ENCODE measurements at places on chromosomes 6 and 20.

DNA sequence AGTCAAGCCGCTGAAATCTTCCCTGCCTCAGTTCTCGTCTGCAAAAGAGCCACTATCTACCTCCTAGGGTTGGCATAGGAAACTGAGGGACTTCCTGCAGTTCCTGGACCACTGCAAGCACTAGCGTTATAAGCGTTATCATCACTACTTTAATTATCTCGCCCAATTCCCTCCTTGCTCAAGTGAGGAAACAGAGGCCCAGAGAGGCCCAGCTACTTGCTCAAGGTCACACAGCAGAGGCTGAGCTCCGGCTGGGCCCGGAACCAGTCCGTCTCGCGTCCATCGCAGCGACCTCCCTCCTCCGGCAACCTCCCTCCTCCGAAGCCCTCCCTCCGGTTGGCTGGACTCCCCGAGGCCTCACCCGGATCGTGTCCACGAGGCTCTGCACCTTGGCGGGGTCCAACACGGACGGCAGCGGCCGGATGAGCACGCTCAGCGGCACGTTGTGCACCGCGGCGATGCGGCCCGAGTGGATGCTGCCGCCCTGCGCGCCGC is 338 bp downstream of the SRXN1 start:
- no peak for DNase-seq

- DNase-seq = no peak
Observed at GRCh38 chr20:15257569-15257870, 920.1 kb upstream of the FLRT3 start.

DNA sequence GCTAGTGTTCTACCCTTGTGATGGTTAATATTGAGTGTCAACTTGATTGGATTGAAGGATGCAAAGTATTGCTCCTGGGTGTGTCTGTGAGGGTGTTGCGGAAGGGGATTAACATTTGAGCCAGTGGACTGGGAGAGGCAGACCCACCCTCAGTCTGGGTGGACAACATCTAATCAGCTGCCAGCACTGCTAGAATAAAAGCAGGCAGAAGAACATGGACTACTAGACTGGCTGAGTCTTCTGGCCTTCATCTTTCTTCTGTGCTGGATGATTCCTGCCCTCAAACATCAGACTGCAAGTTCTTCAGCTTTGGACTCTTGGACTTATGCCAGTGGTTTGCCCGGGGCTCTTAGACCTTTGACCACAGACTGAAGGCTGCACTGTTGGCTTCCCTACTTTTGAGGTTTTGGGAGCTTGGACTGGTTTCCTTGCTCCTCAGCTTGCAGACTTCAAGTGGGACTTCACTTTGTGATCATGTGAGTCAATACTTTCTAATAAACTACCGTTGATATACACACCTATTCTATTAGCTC is 50.1 kb downstream of the SDHAF4 start:
- no peak for DNase-seq

DNA sequence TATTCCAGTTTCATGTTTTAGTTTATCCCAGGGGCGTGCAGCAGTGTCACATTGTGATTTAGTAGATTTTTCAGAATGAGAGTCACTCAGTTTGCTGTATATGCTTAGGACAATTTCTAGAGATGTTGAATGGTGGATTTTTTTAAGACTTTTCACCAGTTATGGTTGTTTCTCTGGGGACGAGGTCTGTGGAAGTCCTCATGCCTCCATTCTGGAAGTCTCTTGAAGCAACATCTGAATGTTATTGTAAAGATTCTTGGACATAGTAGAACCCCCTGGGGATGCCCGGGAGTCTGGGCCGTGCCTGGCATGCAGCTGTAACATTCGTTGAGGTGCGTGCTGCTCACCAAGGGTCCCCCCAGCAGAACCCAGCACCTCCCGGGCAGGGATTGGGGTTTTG is 341.5 kb downstream of the CDH4 start:
- no peak for DNase-seq

DNA sequence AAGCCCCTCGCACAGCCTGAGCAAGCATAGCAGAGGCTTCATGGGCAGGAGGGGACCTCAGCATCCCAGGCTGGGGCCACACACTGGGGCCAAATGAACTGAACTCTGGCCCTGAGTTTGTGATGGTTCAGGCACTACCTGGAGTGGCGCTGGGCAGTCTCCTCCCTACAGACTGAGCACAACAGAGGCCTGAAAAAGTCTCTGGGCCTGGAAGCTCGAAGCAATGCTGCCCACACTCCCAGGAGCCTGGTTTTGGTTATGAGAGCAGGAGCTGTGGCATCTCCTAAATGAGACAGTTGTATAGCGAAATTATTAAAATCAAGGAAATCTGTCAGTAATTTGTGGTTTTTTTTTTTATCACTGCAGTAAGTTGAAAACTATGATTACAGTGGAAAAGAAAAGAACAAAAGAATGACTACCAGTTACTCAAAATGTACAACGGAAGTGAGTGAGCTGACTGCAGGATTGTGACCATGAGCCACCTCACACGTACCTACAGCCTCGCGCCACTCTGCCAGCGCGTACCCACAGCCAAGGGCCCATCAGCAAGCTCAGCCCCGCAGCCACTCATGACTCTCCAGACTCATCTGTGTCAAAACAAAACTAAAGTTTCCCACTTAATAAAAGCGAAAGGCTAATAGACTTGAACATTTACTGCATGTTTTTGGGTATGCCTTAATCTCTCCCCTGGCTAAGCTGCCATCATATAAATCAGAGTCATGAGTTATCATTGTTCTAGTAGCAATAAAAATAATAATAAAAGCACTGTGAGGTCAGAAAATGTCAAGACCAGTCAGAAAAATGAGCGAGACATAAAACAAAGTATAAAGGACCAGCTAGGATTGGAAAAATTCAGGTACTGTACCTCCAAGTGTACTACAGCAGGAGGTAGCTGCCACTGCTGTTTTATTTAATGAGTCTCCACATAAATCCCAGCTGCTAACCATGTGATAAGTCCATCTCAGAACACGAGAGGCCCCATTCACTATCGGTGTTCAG is 177.0 kb downstream of the FOXC1 start:
- DNase-seq = no peak

- no peak for DNase-seq
Observed at GRCh38 chr6:315226-315625, 22.9 kb downstream of the DUSP22 start.

- no peak for DNase-seq
Observed at GRCh38 chr20:21312813-21313474, 9.8 kb downstream of the XRN2 start.

GRCh38 chr6:54910921-54911320 is 64.3 kb downstream of the FAM83B start:
- no peak for DNase-seq

DNA sequence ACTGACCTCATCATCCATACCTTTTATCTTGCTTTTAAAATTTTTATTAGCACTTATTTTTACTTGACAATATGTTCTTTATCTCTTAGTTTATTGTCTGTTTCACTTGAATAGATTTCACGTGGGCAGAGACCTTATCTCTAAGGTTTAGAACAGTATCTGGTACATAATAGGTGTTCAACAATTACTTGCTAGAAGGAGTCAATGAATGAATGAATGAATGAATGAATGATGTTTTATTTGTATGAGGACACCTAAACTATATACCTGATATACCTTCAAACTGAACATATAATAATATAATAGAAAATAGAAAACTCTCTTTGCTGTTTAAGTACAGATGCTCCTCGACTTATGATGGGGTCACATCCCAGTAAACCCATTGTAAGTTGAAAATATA is 412.6 kb downstream of the CDKAL1 start:
- no peak for DNase-seq

DNA sequence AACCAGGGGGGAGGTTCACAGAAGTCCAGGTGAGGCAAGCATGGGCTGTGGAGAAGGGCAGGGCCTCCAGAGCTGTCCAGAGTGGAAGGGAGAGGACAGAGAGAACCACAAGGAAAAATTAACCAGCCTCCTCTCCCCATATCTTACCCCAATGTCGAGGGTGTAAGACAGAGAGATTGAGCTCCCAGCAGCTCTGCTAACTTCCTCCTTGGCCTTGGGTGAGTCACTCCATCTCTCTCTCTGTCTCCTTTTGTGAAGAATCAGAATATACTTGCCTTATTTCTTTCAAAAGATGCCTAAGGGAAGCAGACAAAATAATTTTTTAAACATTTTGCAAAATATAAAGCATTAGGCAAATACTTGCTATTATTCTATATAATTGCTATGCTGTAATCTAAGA is 58.3 kb upstream of the IYD start:
- DNase-seq = no peak

GRCh38 chr20:22338140-22338708 is 246.1 kb downstream of the FOXA2 start:
- no peak for DNase-seq

DNA sequence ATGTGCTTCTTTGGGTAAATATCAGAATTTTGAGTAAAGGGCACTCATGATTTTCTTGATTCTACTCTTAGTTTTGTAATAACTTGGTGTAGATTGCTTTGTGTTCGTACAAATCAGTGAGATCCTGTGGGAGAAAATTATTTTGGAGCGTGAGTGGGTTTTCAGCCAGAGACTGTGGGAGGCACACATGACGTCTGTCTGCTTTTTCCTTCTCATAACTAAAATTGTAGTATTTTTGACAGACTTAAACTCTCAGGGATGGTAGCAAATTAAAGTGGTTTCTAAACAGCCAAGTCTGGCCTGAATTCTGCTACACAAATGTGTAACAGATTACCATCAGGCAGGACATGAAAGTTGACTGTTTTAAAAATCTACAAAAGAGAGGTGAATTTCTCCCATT is 222.6 kb downstream of the OTOR start:
- DNase-seq = no peak

DNA sequence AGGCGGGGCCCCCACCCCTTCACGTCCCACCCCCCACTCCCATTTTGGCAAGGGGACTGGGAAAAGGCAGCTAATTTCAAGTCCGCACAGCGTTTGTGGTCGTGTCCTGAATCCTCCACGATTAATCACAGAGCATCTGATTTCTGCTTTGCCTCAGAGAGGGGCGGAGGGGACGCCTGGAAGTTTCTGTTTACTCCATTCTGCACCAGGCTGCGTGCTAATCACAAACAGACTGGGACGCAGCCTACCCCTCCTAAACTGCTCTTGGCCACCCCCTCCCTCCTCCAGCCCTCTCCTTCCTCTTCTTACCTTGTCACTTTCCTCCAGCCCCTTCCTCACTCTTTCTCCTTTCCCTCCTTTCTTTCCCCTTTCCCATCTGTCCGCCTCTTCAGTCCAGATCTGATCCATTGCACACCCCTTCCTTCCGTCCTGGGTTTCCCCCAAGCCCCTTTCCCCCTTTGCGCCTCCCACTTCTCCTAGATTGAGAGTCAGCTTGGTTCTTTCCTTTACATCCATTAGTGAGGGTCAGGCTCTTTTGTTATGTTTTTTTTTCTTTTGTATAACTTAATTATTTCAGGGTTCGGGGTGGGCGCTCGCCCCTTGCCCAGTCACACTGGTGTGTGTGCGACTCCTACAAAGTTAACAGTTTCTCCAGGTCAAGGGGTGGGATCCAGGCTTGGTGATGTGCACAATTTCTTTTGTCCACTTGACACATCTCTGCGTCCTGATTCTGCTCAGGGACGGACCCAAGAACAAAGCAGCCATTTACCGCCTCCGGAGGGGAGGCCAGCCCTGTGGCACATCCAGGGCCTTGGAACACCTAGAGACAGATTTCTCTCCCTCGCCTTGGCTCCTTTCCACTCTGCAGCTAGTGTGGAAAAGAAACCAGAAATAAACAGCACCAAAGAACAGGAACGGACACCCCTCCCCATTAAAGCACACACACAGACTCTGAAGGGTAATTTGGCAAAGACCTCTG is 520 bp upstream of the RIPOR3 start:
- DNase-seq = no peak

DNA sequence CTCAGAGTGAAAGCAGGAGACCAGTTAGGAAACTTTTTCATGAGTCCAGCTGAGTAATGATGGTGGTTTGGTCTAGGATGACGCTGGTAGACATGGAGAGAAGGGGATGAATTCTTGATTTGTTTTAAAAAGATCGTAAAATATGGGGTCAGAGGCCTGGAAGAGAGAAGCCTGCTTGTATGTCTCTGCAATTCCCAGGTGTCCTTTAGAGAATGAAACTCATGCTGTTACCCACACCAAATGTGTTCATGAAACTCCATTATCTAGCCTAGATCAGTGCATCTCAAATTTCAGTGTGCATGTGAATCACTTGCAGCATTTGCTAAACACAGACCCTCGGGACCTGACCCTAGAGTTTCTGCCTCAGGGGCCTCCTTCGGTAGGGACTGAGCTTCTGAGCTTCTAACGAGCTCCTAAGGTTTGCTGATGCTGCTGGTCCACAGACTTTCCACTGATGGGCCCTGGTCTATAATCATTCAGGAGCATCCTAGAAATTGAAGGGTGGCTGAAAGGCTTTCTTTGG is 302.0 kb upstream of the PLCB4 start:
- DNase-seq = no peak

DNA sequence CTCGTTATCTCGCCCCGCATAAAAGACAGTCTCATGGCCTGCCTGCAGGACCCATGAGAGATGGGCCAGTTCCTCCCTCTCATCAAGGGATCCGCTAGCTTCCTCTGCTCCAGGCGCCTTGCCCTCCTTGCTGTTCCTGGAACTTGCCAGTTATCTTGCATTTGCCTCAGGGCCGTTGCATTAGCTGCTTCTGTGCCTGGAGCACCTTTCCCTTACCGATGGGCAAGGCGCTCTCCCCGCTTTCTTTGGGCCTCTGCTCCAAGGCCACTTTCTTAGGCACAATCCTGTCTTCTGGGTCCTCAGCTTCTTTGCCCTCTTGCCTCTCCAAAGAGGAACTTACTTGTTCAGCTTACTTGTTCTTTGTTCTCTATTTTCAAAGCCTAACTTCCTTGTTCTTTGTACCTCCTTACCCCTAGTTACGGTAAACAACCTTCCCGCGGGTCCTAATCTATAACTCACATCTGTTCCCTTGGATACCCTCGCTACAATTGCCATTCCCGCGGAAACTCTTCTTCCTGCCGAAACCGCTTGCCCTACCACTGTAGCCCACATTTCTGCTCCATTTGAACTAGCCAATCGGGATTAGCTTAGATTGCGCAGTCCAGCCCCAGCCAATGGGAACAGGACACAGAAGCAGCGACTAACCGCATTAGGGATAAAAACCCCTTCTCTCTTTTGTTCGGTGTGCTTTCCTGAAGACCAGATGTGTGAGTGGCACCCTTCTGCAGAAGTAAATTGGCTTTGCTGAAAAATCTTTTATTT is 887 bp upstream of the NSFL1C start:
- DNase-seq = no peak

- no peak for DNase-seq
Observed at GRCh38 chr20:10622657-10623418, 51.0 kb downstream of the JAG1 start.

- DNase-seq = no peak
Observed at GRCh38 chr6:134172706-134173365, 120.4 kb upstream of the SLC2A12 start.

GRCh38 chr6:53718597-53719460 is 53.3 kb upstream of the KLHL31 start:
- DNase-seq = no peak
